ENCODE measurements at places on chromosomes 2 and 18.

DNA sequence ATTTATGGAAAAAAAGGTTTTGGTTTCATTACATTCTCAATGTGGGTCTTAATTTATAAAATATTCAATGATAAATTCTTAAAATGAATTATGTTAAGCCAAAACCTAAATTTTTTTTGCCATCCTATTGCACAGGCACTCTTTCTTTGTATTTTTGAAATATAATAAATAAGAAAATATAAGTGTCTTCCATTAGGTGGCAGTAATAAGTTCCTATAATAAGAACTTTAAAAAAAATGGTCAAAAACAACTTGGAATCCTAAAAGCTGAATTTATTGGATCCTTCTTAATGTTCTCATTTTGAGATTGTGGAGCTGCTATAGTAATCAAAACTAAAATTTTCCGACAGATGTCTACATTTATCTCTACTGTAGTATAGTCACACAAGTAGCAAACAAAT lies 5.7 kb downstream of the CALCRL start:
- no peaks in the 10 kb centered on the region for H3K36me3 ChIP-seq
- no peaks in the 10 kb centered on the region for H3K4me1 ChIP-seq
- no peaks in the 10 kb centered on the region for H3K27me3 ChIP-seq
- H3K27ac ChIP-seq, result no peak overlapping the region

DNA sequence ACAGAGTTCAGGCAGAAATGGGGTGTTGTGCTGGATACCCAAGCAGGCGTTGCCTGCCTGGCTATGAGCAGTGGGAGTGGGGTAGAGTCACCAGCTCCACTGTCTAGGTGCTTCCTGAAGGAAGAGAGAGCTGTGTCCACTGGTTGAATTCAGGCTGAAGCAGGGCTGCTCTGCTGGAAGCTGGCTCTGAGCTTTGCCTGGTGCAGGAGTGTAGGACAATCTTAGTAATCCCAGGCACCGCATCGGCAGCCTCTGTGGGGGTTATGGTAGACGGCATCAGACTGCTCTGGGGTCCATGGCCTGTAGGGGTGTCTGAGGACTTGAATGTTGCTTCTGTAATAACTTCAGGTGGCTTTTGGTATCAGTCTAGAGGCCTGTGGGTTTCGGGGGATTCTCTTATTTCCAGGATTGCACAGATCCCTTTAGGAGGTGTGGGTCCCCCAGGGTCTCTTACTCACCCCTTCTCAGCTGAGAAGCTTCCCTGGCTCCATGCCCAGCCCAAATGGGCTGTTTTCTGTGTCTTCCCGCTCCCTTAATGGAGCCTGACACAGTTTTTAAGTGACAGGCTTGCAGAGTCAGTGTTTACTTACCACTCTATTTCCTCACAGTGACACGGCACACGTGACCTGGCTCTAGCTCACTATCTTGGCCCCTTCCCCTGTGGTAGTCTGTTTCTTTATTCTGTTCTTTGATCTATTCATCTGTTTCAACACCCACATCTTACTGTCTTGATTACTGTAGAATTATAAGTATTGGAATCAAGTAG lies 644.3 kb downstream of the CBLN2 start:
- no peak overlapping the region for H3K27ac ChIP-seq
- H3K27me3 ChIP-seq, result peaks cover 5% of the 10 kb centered on the region
- H3K4me3 ChIP-seq, result no peak overlapping the region
- DNase-seq, result no peak

DNA sequence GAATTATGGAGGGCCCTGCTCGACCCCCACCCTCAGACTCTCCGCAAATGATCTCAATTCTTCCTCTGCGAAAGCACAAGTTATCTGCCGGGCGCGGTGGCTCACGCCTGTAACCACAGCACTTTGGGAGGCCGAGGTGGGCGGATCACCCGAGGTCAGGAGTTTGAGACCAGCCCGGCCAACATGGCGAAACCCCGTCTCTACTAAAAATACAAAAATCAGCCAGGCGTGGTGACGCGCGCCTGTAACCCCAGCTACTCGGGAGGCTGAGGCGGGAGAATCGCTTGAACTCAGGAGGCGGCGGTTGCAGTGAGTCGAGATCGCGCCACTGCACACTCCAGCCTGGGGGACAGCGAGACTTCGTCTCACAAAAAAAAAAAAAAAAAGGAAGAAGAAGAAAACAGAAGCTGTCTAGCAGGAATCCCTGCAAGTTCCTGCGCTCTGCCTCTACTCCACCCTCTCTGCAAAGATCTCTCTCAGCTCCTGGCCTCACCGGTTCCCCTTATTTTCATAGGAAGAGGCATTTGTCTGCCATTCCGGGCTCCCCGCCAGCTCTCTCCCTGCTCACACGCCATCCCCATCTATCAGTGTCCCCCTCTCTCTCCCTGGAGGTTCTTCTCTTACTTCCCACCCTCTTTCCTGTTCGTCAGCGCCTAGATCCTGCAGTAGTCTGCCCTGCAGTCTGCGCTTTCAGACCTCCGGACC lies 13.5 kb upstream of the COLEC12 start:
- no peak overlapping the region for H3K4me3 ChIP-seq
- no peaks in the 10 kb centered on the region for H3K27me3 ChIP-seq
- DNase-seq, result no peak
- H3K4me1 ChIP-seq, result no peaks in the 10 kb centered on the region
- no peak overlapping the region for H3K27ac ChIP-seq

- H3K36me3 ChIP-seq, result no peaks in the 10 kb centered on the region
- no peak for DNase-seq
- H3K4me1 ChIP-seq, result no peaks in the 10 kb centered on the region
- H3K27me3 ChIP-seq, result no peaks in the 10 kb centered on the region
- H3K27ac ChIP-seq, result no peak overlapping the region
Measured at GRCh38 chr18:11981543-11982366, 448 bp downstream of the IMPA2 start.

All from aorta (tissue), 5 donors.